ENCODE measurements at places on chromosomes 2 and 18.

- no peak for DNase-seq
These were observed 148.0 kb downstream of the UBR3 start for GRCh38 chr2:169975221-169975620.

DNA sequence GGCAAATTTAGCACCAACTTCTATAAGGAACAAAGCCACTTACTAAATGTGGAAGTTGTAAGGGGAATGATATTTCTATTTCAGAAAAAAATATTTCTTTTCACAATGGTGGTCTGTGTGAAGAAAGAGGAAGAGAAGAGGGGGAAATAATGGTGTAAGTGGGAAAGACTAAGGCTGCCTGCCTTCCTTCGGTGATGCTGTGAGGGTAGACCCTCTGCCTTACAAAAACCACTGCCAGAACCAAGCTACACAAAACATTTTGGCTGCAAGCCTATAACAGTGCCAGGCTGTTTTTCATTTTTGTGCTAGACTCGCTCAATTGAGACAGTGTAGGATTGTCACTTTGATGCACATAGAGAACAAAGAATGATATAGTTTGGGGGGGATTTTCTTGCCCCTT, 286.6 kb downstream of the ZEB2 start:
- DNase-seq, result no peak

DNA sequence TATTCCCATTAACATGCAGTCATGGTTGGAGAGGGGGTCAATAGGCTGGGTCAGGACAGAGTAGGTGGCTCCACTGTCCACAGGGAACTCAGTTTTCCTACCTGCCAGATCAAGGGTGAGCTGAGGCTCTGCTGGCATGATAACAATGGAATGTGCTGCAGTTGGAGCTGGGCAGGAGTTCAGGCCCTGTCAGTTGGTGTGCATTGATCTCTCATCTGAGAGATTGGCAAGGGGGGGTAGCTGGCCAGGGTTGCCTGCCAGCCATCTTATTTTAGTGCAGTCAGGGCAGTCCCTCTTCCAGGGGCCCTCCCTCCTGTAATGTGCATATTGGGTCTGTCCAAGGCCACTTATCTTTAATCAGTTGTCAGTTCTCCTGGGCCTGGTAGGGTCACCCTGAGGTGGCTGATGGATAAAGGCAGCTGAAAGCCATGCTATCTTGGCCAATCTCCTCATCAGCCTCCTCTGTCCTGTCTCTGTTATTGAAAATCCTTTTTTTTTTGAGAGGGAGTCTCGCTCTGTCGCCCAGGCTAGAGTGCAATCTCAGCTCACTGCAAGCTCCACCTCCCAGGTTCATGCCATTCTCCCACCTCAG, 38.1 kb upstream of the CCBE1 start:
- DNase-seq, result no peak

DNA sequence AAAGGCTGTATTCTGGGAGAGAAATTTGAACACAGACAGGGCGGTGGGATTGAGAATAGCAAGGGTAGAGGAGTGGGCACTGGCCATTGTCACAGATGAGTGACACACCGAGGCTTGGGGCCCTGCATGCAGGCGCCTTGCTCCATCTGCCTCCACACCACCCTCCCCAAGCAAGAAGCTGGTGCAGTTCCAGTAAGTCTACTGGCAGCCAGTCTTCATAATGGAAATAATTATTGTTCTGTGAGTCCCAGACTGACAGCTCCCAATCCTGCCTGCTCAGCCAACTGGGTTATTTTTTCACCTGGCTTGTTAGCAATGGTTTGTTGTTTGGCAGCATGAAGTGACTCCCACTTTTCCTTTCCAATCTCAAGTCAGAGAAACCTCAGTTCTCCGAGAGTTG, 13.0 kb downstream of the TTC32 start:
- DNase-seq, result no peak

GRCh38 chr2:95234816-95235215, 27.5 kb downstream of the ZNF892 start:
- DNase-seq, result no peak

- DNase-seq, result peak; percentile 81
These were observed 177.8 kb upstream of the EPAS1 start for GRCh38 chr2:46119453-46119852.

- DNase-seq, result no peak
These were observed 153.1 kb upstream of the KLHL29 start for GRCh38 chr2:23231865-23232264.

- no peak for DNase-seq
These were observed 32.8 kb upstream of the ACKR3 start for GRCh38 chr2:236536727-236537398.

GRCh38 chr2:163656622-163657280, 79.1 kb downstream of the FIGN start:
- no peak for DNase-seq

GRCh38 chr2:43194121-43194869, 32.1 kb downstream of the ZFP36L2 start:
- no peak for DNase-seq

GRCh38 chr2:215652388-215652787, 216.5 kb upstream of the FN1 start:
- DNase-seq, result peak; percentile 93

GRCh38 chr2:174615871-174616436, 18.4 kb upstream of the WIPF1 start:
- peak; percentile 95 for DNase-seq

DNA sequence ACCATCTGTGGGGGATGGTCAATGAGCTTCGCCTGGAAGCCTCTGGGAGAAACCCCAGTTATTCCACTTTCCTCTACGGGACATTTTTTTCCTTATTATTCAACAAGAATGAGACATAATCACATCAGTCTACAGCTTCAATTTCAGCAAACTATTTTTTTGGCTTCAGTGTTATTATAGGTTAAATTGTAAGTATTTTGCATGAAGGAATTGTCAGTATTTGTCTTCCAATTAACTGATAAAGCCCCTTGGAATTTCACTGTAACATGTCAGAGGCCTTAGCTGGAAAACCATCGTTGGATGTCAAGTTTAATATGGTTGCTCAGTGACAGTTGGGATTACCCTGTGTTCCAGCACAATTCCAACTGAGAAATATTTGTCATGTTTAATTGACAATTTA, 480.9 kb upstream of the CHST9 start:
- DNase-seq, result no peak

- no peak for DNase-seq
These were observed 407.6 kb upstream of the MYT1L start for GRCh38 chr2:2738684-2739083.

DNA sequence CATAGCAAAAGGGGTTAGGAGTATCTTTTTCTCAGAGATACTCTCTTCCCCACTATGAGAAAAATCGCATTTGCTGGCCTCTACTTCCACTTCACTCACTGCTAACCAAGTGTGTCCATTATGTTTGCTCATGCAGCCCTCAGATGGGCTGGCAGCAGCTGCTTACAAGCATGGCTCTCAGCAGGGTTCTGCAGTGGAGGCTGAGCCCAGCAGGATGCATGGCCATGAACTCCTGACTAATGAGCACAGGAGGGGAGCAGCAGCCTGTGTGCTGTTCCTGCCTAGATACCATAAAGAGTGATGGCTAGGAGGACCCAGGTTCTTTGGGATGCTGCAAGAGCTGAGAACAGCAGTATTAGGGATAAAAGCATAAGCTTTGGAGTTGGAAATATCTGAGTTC, 316.9 kb upstream of the THSD7B start:
- no peak for DNase-seq

GRCh38 chr2:9419541-9419940, 3.8 kb downstream of the ITGB1BP1 start:
- DNase-seq, result no peak

DNA sequence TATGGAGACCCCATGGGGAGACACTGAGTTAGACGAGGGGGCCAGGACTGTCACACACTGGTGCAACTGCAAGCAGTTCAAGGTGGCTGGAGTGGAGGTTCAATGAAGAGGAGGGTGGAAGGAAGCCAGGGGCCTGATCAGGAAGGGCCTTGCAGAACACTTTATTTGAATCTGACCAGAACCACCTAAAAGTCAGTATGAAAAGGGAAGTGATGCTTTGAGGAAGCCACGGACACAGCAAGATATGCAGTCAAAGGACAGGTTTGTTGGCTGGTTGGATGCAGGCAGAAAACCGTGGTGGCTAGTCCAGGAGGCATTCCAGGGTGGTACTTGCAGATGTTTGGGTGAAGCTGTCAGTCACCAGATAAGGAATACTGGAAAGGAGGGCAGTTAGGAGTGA, 3.5 kb upstream of the FAM124B start:
- no peak for DNase-seq

DNA sequence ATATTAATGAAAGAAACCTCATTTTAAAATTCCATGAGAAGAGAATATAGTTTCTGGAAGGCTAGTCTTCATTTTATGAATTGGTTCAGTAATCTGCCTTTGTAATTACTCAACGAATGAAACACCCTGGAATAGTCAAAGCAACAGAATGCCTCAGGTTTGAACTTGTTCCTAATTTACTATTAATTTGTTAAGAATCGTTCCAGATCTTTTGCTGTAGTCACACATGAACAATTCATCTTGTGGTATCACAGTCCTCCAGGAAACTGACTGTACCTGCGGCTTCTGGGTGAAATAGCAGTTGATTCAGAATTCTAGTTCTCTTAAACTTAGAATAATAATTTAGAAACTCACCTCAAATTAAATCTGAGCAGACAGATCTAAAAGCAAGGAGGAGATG, 282.7 kb upstream of the MAP2 start:
- no peak for DNase-seq

DNA sequence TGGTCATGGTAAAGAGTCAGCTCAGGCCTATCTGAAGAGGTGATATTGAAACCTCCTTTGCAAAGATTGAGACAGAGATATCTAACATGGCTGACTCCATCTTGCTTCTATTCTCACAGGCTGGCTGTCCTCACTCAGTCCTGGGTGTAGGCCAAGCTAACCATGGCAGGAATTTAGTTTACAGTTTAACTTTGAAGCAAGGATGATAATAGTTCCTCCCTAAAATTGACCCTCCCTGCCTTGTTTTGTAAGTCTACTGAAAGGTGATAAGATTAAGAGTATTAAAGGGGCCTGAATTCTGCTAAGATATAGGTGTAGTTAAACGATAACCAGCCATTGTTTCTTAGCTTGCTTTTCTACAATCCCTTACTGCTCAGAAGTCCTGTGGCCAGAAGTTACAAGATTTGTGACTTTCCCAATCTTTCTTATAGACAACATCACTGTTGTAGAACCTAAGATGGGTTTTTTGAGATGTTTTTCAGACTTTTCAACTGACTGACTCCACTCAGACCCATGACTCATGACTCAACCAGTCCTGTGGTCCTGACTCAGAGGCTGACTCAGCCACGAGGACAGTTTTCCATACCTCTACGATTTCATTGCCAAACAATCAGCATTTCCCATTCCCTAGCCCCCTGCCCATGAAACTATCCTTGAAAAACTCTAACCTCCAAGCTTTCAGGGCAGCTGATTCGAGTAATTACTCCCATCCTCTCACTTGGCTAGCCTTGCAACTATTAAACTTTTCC, 195.7 kb upstream of the SESTD1 start:
- DNase-seq, result peak; percentile 99

- no peak for DNase-seq
These were observed 45.4 kb upstream of the GORASP2 start for GRCh38 chr2:170883683-170884082.

DNA sequence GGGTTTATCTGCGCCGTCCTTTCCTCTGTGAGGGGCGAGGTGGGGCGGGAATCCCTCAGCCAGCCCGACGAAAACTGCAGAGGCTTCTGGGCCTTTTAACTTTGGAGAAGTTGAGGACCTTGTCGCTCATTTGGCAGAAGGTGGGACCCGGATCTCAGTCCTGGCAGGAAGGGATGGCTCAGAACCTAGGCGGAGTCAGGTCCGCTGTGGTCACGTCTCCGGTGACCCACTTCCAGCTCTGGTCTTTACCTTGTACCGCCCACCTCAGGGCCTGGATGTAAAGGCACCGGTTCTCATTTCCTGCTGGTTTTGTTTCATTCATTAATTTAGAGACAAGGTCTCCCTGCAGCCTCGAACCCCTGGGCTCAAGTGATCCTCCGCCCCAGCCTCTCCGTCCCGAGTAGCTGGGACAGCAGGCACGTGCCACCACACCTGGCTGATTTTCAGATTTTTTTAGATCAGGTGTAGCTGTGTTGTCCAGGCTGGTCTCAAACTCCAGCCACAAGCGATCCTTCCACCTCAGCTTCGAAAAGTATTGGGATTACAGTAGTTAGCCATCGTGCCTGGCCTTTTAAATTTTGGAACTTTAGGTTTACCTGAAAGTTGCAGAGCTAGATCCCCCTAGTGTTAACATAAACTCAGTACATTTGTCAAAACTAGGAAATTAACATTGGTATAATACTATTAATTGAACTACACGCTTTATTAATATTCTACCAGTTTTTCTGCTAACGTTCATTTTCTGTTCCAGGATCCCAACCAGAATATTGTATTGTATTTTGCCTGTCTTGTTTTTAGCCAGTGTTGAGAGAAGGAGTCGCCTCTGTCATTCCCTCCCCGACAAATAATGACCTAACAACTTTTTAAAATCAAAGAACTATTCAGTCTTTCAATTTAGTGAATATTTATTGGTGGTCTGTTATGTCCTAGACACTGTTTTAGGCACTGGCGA, 852 bp downstream of the POLI start:
- peak; percentile 45 for DNase-seq

- no peak for DNase-seq
These were observed 31.9 kb downstream of the PTPN18 start for GRCh38 chr2:130387804-130388203.

DNA sequence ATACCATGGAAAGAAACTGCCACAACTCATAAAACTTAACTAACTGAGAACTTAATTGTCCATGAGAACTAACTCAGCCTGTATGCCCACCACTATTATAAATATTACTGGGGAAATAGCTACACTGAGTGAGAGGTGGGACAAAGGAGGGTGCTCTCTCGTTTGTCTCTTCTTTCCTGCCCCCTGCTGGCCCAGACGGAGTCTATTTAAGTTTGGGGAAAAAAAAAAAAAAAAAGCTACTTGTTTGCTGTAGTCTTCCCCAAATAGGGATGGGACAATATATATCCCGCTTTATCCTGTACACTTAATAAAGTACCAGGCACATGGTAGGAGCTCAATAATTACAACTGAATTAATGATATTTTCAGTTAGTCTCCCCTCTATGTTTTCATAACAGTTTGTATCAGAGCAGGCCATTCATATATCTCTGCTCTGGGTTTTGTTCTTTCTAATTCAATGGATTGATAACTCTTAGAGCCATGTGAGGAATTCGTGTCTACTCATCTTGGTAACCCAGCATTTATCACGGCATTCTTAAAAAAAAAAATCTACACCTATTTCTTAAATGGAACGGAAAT, 647.6 kb upstream of the PKDCC start:
- peak; percentile 15 for DNase-seq

GRCh38 chr2:108220942-108221541, 18.7 kb upstream of the SULT1C3 start:
- DNase-seq, result no peak

GRCh38 chr2:219057709-219058540, 2.8 kb downstream of the IHH start:
- DNase-seq, result peak; percentile 58

- DNase-seq, result no peak
These were observed 289.0 kb upstream of the STON1 start for GRCh38 chr2:48240912-48241311.

Data from fibroblast of mammary gland (primary cell).